ENCODE measurements at places on chromosomes 5 and 9.

GRCh38 chr5:123089914-123090660 lies 1.0 kb downstream of the PRDM6 start:
- ATAC-seq: peak; percentile 40

DNA sequence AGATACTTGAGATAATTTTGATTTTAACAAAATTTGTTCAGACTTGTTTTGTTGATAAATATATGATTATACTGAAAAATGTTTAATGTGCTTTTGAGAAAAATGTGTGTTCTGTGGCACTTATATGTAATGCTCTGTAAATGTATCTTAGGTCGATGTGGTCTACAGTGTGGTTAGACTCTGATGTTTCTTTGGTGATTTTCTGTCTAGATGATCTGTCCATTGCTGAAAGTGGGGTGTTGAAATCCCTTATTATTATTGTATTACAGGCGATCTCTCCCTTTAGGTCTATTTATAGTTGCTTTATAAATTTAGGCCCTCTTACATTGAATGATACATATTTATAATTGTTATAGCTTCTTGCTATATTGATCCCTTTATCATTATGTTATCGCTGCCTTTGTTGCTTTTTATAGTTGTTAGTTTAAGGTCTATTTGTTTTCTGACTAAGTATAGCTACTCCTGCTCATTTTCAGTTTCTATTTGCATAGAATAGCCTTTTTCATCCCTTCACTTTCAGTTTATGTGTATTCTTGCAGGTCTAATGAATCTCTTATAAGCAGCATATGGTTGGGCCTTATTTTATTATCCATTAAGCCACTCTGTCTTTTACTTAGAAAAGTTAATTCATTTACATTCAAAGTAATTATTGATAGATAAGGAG lies 124.3 kb downstream of the MRPS30 start:
- ATAC-seq: no peak

DNA sequence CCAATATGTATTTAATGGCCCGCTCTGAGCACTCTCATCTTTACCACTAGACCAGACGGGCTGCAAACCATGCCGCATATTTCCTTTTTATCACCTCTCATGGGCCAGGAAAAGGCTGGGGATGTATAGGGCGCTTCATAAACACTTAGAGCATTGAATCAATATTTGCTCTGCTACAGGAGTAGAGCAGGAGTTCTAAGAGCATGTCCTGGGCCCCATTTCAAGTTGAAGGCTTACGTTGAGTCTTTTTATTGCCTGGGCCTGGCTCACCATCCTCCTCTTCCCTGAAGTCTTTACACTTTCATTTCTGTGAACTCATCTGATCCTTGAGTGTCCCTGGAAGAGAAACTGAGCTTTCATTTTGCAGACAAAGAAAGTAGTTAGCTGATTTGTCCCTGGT lies 112.4 kb downstream of the FSTL4 start:
- ATAC-seq: no peak

DNA sequence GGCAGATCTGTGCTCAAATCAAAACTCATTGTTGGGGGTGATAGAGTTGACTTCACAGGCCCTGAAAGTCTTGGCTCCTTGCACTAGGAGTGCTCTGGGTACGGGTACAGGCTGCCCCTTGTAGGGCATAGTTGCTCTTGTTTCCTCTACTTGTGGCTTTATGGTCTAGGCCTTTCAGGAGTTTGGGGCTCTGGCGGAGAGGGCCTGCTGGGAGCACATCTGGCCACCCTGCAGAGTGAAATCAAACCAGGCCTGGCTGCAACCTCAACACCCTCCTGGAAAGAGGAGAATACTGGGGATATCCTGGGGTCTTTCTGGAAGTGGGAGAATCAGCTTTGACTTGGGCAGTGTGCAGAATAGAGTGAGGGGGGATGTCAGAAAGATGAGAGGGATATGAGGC lies 1.5 kb downstream of the TGFBI start:
- ATAC-seq: no peak

GRCh38 chr5:177405805-177406204 lies 3.6 kb downstream of the F12 start:
- peak; percentile 72 for ATAC-seq

All from stimulated activated memory B cell treated with anti-CD40 and anti-IgM and Interleukin-4, amounts not matched to agents 10 μg/mL and 1 μg/mL and 100 μg/mL, for 72 hours (primary cell).